ENCODE measurements at places on chromosomes 3 and 15.
A peak's percentile ranks its signal among the peaks of the same experiment; 100 is the strongest.

DNA sequence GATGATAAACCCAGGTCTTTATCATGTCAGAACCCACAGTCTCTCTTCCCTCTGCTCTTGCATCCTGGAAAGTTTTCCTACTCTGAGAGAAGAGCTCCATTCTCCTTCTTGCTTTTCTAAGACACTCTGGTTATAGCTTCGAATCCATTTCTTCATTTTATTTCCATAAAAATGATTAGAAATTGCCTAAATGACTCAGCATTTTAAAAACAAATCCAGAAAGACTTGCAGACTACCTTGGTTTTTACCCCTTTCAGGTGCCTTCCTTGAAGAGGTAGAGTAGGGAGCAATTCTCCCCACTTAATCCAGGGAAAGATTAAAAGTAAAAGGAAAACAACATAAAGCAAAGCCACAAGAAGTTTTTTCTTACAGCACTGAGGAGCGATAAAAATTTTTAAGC is 1256.0 kb downstream of the ROBO1 start:
- no peak for DNase-seq

DNA sequence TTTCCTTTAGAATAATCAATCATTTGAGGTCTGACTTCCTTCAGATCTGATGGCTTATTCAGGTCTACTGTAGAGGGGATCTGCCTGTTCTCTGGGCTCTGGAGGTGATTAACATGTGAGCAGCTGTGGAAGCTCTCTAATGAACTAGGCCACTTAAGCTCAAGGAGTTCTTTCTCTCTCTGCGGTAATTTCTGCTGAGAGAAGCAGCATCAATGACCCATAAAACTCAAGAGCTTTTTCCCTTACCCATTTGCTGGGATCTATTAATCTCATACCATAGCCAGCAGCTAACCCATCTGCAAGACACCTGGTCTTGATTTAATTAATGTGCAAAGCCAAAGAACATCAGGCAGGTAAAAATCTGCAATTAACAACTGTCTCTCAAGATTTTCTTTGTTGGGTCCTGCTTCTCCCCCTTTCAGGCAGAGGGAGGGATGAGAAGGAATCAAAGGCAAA is 73.2 kb upstream of the DLG1 start:
- no peak for DNase-seq

- no peak for DNase-seq
Measured at GRCh38 chr15:24898715-24899272, 56.0 kb upstream of the SNRPN start.

DNA sequence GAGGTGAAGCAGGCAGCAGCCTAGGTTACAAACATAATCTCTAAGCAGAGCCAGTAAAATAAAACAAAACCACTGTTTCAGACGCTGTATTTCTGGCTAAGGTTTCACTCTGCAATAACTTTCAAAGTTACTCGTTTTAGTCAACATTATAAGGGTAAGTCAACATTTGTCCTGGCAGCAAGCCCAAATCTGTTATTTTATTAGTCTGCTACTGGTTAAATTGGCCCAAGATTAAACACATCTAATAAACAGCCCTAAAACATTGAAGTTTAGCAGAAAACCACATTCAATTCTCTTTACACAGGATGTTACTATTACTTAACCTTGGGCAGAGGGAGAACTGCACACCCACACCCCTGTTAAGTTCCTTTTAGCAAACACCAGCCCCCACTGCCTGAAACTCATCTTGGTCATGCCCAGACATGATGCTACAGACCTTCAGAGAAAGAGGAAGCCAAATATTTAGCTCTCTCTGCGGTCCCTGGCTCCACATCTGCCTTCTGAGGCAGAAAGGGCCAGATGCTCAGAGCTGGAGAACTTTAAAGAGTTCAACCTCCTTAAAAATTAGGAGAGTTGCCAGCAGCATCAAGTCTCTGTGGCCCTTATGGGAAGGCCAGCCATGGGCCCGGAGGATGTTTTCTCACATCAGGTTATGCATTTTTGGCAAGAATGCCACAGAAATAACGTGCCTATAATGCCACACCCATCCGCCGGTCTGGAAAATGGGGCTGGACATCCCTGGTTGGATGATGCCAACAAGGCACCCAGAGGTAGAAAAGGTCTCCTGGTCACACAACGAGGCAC is 17.9 kb downstream of the ARHGEF3 start:
- DNase-seq = peak; percentile 46

DNA sequence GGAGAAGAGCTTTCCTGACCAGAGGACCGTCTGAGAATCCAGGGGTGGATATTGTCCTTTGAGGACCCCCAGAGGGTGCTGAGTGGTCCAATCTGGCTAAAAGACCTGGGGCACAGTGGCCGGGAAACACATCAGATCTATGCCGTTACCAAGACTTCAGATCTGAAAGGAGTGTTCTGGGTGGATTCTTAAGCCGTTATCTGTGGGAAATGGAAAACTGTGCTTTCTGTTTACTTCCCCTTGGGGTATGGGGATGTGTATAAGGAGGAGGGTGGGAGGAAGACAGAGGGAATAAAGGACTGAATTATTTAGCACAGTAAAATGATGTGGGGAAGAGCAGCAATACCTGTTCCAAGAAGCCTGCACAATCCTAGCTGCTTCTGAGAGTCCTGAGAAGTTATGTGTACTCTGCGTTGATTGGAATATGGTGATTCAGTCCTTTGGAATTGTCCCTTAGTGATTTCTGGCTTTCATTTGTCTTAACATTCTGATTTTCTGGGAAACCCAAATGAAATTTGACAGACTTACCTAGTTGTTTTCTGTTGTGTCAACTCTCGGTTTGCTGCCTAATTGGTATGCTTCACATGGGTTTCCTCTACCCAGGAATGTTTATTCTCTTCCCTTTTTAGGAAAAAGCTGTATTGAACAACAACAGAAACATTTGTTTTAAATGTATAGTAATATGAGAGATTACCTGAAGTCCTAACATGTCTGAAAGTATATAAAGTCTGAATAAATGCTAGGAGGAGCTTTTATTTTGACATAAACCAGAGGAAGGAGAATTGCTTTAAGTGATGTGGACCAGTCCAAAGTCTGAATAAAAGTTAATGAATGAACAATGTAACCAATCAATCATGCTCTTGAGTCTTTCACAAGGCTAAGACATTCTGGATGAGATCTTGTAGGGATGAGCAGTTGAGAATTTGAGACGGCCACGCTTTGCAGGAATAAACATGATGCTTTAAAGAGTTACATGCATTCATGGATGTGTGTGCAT is 427.1 kb upstream of the C2CD4B start:
- no peak for DNase-seq

GRCh38 chr3:112384769-112385168 is 51.8 kb downstream of the CD200 start:
- DNase-seq = no peak

DNA sequence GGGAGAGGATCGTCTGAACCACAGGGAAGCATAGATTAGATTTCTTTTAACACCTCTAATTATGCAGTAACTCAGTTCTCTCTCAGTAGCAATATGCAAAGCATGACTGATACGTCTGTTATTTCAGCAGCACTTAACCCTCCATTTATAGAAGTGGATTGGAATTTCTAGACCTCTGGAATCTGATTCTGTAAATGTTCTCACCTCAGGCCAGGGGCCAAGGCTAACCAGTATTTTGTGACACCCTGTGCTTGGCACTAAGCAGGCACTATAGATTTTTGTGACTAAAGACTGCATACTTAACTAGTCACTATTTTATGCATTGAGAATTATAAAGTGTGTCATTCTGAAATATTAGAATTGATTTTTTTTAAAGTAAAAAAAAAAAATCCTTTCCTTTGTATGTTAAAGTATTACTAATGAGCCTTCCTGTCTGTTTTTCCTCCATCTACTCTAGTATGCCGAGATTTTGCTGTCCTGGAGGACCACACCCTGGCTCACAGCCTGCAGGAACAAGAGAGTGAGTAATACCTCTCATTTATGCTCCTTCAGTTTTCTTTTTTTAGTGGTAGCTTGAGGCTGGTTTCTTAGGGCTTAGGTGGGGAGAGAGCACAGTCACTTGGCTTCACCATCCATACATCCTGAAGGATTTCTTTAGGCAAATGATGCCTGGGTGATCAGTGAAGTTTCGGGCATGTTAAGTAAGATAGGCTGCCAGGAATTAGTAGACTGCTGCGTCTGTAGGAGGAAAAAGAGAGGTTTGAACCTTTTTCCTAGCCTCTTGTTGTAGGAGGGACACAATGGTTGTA is 26.5 kb upstream of the UTS2B start:
- DNase-seq = no peak

All from stimulated activated CD8-positive, alpha-beta memory T cell treated with anti-CD3 and anti-CD28 coated beads, Interleukin-4, amount 100 ng/mL, for 4 hours (primary cell).